ENCODE measurements at places on chromosomes 6 and 20.

GRCh38 chr6:46756469-46757213, 9.9 kb downstream of the ANKRD66 start:
- DNase-seq: no peak

DNA sequence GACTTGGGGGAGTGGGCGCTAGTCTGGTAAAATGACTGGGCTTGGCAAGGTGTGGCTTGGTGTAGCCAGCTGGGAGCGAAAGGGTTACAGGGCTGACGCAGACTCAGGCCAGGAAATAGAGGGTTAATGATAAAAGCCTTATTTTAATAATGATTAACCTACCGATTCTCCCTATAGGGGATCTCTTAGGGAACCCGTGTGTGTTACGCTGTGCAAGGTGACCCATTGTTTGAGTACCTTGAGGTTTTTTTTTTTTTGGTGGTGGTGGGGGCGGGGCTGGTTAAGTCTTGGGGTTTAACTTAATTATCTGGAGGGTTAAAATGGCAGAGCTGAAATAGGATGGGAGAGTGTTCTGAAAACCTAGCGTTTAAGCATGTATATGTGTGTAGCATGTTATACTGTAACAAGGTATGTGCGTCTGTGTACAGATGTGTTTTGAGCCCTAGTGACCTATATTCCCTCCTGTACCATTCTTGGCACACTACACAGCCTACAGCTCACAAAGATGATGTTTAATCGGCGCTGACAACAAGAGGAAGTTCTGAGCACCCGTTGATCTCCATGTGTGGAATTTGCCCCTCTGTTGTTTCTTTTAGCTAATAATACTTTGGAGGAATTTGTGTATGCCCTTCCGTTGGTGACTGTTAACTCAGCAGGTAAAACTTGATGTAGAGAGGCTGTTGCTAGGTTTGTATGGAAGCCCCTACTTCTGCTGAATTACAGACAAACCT, 1.3 kb downstream of the CARMIL1 start:
- DNase-seq: no peak

GRCh38 chr6:44529146-44529905, 141.8 kb downstream of the CDC5L start:
- DNase-seq: no peak

DNA sequence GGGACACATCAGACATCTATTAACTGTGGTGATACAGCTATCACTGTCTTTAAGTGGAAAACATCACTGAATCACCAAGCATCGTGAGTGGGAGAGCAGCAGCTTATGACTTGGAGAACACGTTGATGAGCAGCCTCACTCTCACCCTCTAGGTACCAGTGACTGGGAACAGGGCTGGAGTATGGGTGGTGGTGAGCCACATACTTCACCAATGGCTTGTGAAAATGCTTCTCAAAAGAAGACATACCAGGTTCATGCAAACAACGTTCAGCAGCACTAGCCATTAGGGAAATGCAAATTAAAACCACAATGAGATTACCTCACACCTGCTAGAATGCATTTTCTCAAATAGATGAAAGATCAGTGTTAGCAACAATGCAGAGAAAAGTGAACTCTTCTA, 25.3 kb downstream of the SNX5 start:
- DNase-seq: no peak

- no peak for DNase-seq
Observed at GRCh38 chr6:12137480-12137879, 125.4 kb downstream of the HIVEP1 start.

- no peak for DNase-seq
Observed at GRCh38 chr6:22236626-22237414, 60.0 kb downstream of the PRL start.

- DNase-seq: no peak
Observed at GRCh38 chr20:20731000-20731944, 18.8 kb upstream of the RALGAPA2 start.

GRCh38 chr6:104704191-104704590, 155.5 kb downstream of the HACE1 start:
- no peak for DNase-seq

All from NCI-H2081 treated with DMSO at 0.1 percent for 48 hours (cell line).